ENCODE measurements at places on chromosomes 16 and 17. TPM values are rescaled to one million over a fixed set of nuclear protein-coding genes. Genes with fewer than 3 reads are reported as not detected.

Gene EPOP
- total RNA-seq, result 0.90 TPM

Gene SLC47A1
- total RNA-seq, result 4.6 TPM

Gene CD19
- total RNA-seq, result not detected

Gene KIF19
- not detected for total RNA-seq

Gene SEPTIN1
- total RNA-seq, result 0.15 TPM

Gene ALOX15B
- total RNA-seq, result 0.12 TPM

Gene CDH1
- not detected for total RNA-seq

Measured in smooth muscle cell of the coronary artery (primary cell).